ENCODE measurements at places on chromosomes 7 and 10.

DNA sequence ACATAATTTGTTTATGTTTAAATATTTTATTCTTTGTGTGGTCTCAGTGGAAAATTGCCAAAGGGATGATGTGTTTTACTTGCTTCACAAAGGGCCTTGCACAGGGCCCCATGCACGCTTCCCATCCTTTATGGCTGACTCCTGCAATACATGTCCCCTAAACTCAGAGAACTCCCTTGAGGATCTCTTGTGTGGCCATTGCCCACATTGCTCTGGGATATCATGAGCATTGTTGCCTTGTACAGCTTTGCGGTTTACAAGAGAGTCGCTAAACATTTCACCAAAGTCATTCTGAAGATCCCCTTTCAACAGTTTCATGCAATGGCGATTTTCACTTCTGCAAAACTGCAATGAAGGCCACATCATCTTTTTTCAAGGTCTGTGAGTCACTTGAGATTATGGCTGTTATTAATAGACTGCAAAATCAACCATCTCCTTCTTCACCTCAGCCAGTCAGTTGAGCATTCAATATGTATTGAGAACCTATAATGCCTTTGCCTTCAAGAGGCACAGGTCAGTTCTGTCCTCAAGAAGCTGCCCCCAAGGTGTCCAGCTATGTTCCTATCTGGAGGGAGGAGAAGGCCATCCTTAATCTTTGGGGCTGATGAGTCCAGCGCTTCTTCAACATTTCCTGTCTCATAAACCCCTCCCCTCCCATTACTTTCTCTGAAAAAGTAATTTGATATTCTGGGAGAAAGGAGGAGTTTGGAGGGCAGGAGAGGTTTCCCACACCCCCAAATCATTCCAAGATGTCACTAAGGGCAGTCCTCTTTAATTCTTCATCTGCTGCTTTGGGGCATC, 108.1 kb downstream of the CCDC71L start:
- DNase-seq = no peak

GRCh38 chr10:3331690-3332230, 159.2 kb upstream of the PITRM1 start:
- no peak for DNase-seq

DNA sequence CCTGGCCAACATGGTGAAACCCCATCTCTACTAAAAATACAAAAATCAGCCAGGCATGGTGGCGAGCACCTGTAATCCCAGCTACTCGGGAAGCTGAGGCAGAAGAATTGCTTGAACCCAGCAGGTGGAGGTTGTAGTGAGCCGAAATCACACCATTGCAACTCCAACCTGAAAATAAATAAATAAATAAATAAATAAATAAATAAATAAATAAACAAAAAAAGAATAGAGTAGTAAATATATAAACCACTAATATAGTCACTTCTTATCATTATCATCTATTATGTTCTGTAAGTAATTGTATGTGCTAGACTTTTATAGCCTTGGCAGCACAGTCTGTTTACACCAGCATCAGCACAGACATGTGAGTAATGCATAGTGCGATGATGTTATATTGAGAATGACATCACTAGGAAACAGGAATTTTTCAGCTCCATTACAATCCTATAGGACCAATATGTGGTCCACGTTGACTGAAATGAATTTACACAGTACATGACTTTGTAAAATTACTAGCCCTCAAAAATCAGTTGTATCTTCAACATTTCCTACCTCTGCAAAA, 385.4 kb upstream of the ANKRD30A start:
- no peak for DNase-seq

- DNase-seq = no peak
These were observed 129.0 kb downstream of the ABCA13 start for GRCh38 chr7:48300301-48300700.

GRCh38 chr10:102642736-102643335, 1.4 kb upstream of the TRIM8 start:
- DNase-seq = no peak

DNA sequence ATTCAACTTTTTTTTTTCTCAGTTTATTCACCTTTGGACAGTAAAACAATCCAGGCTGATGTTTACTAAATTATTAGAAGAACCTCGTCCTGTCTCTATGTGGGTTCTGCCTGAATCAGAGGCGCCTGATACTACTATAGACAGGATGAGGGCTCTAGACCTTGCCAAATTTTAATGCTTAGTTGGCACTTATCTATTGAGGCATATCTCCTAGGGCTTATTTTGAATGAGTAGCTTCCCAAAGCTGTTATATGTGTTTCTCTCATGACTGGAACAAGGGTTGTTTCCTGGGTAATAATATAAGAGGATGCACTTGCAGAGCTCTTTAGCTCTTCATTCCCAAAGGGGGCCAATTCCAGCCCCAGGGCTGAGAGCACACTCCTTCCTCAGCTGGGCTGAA, 23.6 kb downstream of the HECW1 start:
- DNase-seq = no peak

DNA sequence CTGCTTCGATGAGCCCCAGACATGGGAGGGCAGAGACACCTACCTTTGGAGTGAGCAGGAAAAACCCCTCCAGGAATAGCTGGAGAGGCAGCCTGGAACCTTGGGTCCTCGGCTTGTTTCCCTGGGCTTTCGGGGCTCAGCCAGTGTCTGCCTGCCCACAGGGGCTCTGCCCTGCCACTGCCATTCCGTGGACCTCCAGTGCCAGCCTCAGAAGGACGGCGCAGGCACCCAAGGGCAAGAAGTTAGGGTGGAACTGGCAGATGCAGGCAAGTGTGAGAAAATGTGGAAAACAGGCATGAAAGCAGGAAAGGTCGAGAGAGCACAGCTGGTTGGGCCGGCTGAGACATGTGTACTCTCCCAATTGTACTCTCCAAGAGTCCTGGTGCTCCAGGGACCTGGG, 281.5 kb downstream of the GRID1 start:
- DNase-seq = no peak

DNA sequence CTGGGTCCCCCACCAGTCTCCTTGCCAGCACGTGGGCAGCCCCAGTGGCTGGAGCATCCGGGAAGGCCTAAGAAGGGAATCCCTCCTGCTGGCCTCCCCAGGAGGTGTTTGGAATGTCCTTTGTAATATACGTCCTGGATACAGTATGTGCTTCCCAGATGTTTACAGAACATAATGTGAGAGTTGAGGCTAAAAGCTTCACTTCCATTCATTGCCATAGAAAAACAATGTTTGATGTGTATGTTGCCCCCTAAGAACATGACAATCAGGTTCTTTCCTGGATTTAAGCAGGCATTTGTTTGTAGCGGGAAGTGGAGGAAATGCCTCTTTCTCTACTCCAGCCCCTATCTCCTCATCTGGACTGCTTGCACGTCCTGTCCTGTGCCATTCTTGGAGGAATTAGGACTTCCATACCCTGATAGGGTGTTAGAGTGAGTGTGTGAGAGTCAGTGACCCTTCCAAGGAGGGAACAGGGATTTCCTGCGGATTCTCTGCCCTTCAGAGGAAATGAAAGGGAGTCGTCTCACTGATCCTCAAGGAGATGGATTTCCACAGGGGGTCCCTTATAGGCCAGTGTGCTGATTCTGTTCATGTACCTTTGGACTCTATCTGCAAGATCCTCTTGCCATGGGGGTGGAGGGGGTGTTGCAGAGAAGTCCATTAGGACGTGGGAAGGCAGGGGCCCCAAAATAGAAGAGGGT, 1.2 kb downstream of the IGFBP1 start:
- DNase-seq = no peak

DNA sequence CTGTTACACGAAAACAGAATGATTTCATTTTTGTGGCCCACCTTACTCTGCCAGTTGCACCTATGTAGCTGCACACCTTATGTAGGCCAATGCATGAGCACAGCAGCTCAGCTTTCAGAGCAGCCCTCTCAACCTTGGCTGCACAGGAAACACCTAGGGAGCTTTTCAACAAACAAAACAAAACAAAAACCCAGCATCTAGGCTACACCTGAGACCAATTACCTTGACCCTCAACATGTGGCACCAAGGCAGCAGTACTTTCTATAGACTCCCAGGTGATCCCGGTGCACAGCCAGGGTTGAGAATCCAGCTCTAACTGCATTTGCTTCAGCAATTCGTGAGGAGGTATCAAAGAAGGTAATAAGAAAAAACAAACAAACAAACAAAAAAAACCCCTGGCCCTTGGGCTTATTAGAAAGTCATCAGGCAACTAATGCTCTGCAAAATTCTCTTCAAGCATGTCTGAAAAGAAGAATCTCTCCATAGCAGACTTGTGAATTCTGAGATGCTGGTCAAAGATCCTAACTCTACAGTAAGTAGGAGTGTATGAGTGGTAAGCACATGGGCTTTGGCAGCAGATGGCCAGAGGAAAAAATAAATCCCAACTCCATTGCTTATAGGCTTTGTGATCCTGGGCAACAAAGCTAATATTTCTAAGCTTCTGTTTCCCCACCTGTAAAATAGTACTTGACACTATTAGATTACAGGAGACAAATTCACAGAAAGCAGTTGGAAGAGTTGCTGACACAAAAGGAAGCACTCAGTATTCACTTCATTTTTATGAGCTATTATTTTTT, 113.4 kb upstream of the NOBOX start:
- DNase-seq = no peak

- DNase-seq = peak; percentile 88
These were observed 267.4 kb downstream of the ADK start for GRCh38 chr10:74418285-74418872.

- DNase-seq = no peak
These were observed 102.7 kb downstream of the WDR11 start for GRCh38 chr10:120953897-120954296.

Data from SHP77 treated with DMSO at 0.1 percent for 48 hours (cell line).